ENCODE measurements at places on chromosomes 11 and 22.

GRCh38 chr22:48483764-48484528 lies 1343.7 kb downstream of the BRD1 start:
- DNase-seq, result no peak

DNA sequence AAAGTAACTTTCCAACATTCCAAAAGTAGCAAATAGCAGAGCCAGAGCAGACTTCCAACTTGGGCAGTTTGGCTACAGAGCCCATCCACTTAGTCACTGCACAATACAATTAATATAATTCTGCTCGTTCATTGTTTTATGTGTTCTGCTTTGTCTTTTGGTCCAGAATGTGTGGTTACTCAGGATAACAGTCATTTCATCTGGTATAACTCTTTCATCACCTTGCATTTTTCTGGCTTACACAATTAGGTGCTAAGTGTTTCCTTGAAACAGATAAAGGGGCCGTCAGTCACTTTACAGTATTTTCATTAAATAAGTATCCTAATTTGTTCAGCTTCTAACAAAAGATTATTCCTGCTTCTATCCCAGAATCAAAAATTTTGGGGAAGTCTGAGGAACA lies 87.2 kb downstream of the LARGE2 start:
- no peak for DNase-seq

GRCh38 chr11:108698844-108699642 lies 34.2 kb downstream of the DDX10 start:
- no peak for DNase-seq

DNA sequence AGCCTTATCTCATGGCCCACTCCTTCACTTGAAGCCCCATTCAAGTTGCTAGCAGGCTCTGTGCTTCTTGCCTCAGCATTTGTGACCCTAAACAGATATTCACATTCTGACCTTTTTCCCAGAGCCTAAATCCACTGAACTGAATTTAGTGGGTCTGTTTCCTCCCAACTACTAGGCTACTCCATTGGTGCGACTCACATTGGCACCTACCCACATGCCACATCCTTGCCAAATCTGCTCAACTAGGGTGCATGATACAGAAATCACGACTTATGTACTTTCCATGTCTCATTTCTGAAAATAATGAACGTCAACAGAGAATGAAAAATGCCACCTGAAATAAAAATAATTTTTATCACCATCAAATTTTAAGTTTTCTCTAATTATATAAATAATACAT lies 8.4 kb upstream of the MMP12 start:
- DNase-seq, result no peak

DNA sequence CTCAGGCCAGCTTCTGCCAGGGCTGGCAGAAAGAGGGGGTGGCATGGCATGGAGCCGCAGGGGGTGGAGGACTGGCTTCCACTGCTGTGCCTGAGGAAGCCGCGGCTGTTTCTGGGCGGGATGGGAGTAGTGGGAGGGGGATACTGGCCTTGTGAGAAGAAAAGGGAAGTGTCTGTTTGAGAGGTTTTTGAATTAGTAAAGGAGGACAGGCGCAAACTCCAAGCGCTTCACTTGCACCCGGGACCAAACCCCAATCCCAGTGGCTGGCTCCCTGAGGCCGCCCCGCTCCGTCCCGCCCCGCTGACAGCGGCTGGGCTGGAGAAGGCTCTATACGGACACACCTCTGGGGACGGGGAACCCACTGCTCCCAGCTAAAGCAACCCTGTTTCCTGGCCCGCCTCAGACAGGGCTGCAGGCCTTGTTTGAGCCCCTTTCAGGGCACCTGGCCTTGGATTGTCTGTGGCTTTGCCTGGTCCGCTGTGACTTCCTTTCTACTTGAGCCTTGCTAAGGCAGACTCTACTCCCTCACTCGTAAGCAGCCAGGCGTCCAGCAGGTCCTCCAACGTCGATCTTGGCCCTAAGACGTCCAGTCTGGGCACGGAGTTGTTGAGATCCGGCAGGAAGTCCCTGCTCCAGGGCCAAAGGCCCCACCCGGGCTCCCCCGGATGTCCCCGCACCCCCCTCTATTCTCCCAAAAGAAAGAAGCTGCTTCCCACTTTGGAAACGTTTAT lies 2.2 kb downstream of the APOA1 start:
- DNase-seq, result peak; percentile 63

- DNase-seq, result no peak
These were observed 1024.3 kb downstream of the TBC1D22A start for GRCh38 chr22:47786650-47787290.

DNA sequence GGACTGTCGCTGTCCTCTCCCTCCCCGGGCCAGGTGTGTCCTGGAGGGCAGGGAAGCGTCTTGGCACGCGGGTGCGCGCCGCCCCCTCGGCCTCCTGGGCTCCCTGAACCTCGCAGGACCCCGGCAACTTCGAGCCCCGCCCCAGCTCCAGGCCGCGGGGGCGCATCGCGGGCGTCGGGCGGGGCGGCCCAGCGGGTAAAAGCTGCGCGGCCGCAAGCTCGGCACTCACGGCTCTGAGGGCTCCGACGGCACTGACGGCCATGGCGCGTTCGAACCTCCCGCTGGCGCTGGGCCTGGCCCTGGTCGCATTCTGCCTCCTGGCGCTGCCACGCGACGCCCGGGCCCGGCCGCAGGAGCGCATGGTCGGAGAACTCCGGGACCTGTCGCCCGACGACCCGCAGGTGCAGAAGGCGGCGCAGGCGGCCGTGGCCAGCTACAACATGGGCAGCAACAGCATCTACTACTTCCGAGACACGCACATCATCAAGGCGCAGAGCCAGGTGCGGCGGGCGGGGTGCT lies at the start of gene CST6:
Gene CST6 (plus strand): TSS at position 224 of the 519 bp plus-strand sequence. CDS start 37 bp downstream, at position 261.
- no peak for DNase-seq

DNA sequence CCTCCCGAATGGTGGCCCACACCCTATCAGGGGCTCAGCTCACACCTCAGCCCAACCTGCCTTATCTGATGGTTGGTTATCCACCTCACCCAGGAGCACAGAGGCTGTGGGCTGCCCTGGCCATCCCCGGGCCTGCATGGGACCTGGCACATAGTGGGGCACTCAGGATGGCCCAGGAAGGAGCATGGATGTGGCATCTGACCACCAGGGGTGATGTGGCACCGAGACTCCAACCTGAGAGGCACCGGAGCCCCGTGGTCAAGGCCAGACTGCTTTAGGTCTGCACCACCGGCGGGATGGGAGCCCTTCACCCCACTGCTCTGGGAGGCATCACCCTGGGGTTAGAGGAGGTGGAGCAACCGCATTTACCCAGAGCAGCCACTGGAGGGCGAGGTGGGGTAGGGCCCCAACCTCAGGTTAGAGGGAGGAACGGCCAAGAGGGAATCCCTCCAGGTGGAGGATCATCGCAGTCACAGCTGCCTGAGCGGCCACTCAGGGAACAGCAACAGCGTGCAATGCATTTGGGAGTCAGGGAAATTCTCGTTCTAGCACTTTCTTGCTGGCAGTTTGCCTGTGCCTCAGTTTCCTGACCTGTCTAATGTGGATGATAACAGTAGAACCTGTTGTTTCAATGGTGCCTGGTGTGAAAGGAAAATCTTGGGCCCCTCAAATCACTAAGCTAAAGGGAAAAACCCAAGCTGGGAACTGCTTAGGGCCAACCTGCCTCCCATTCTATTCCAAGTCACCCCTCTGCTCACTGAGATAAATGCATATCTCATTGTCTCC lies 52.9 kb upstream of the CARS1 start:
- DNase-seq, result no peak

- DNase-seq, result no peak
These were observed 34.1 kb downstream of the OTOG start for GRCh38 chr11:17581036-17581731.

DNA sequence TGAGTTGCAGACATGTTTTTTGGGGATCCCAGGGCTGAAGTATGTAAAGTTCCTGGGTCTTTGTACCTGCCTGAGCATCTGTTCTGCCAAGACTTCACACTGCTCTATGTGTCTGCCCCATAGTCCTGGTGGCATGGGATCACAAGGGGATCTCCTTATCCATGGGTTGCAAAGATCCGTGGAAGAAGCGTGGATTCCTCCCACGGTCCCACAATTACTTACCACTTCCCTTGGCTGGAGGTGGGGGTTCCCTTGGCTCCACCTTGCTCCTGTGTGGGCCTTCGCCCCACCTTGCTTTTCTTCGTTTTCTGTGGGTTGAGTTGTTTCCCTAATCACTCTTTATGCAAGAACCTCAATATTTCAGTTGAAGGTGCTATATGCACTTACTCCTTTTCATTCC lies 157.4 kb upstream of the CHORDC1 start:
- DNase-seq, result no peak

- DNase-seq, result no peak
These were observed 381.7 kb downstream of the AASDHPPT start for GRCh38 chr11:106459135-106459534.

DNA sequence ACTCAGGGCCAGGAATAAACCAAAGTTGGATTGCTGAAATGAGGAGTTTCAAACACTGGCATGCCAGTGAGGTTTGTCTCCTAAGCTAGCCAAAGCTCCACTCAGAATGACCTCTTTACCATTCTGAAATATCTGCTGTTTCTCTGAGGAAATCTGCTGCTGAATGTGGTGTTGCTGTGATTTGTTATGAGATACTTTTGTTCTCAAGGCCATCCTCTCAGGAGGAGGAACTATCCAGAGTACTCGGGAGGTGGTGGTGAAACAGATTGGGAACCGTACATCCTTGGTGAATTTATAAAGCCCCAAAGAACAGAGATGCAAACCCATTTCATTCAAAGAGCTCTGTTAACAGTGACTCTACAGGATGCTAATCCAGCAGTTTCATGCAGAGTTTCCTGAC lies 50.5 kb downstream of the BDNF start:
- no peak for DNase-seq

- DNase-seq, result peak; percentile 41
These were observed 686.9 kb downstream of the FAM181B start for GRCh38 chr11:82046778-82047177.

DNA sequence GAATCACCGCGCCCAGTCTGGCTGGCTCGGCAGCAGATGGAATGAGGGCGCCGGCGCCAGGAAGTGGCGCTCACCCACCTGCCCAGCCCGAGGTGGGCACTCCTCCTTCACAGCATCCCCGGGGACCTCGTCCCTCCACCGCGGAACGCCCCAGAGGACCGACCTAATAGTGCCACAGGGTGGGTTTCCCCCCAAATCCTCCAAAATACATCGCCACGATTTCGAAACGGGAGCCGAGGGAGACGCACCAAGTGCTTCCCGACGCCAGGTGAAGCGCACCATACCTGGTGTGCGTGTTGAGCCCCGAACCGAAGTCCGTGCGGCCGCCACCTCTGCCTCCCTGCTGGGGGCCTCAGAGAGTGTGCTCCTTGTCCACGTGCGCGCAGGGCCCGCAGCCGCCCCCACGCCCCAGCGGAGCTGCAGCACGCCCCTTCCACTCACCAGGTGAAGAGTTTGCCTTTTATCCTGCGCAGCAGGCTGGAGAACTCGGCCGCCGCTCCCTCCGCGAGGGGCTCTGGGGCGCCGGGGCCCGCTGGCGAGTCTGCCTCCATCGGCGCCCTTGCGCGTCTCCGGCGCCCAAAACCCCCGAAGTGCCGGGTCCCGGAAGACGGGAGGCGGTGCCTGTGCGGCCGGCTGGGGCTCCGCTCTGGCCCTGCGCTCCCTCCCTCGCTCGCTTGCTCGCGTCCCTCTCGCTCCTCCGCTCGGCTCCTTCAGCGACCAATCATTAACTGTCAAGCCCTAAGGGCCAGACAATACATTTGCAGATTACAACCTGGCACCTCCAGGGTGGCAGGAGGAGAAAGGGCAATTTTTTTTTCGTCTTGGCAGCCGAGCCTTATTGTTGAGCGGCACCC lies at the start of gene SLC35F2:
Gene SLC35F2 (minus strand): TSS at position 571 of the 854 bp plus-strand sequence. CDS start 20 bp downstream, at position 551.
- DNase-seq, result peak; percentile 20

GRCh38 chr11:58466293-58466692 lies 24.3 kb upstream of the OR5B12 start:
- DNase-seq, result no peak

GRCh38 chr11:47071791-47072261 lies 104.9 kb downstream of the ARFGAP2 start:
- DNase-seq, result no peak

- no peak for DNase-seq
These were observed 111.3 kb downstream of the SLC17A6 start for GRCh38 chr11:22449441-22449840.

DNA sequence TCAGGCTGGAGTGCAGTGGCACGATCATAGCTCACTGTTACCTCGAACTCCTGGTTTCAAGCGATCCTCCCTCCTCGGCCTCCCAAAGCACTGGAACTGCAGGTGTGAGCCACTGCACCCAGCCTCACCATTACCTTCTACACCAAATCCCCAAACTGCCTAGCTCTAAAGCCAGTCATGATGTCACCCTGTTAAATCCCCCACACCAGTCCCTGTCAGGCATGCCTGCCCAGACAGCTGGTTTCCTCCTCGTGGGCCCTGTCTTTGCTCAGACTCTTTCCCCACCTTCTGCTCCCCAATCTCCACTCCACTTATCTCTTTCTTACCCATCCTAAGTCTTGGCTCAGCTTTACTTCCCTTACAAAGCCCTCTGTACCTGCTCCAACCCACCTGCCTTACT lies 12.5 kb upstream of the EXPH5 start:
- DNase-seq, result no peak

DNA sequence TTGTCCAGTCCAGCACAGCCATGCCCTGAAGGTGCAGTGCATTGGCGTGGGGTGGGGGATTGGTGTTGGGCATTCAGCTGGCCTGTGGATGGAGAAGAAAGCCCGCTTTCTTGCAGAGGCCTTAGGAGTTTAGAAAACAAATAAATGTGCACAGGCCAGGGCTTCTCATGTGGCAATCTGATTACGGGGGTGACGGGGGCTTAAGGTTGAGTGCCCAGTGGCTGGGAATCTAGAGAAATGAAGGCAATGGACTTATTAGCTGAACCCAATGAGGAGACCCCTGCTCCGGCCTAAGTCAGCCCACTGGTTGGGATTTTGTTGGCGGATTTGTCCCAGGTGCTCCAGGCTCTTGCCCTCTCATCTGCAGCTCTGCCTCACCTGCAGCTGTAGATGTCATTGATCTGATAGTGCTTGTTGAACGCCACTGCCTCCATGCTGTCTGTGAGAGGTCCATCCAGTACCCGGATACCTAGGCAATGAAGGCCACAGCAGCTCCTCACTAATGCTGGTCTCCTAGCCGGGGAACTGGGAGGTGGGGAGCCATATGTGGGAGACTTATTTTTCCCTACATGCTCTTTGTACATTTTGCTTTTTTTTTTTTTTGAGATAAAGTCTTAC lies 6.2 kb downstream of the PCSK7 start:
- DNase-seq, result no peak

GRCh38 chr11:109933126-109933525 lies 160.1 kb upstream of the ZC3H12C start:
- DNase-seq, result no peak

DNA sequence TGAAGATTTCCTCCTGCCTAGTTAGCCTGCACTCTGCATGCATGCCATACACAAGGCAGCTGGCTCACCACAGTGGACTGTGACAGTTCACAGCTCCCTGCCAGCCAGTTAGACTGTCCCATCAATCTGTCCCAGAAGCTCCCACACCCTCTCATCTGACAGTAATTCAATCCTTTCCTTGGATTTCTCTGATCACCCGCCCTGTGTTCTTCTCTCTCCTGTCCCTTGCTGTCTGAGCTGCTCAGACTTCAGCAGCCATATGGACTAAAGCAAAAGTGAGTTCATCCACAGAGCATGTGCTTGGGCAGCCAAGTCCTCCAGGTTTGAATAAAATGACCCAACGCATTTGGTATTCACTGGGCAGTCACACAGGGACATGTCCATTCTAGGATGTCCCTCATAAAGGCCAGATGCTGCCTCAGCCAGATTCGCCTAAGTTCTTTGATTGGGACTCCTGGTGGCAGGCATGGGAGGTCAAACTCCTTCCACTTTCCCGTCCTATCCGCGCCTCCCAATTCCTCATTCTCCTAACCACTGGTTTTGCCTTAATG lies 54.5 kb upstream of the ZBTB44 start:
- DNase-seq, result peak; percentile 44
